ENCODE measurements at places on chromosomes 2 and 18.

GRCh38 chr2:11397513-11397912, 53.1 kb upstream of the ROCK2 start:
- no peak for DNase-seq
- H3K27ac ChIP-seq: no peak overlapping the region
- H3K36me3 ChIP-seq: no peaks in the 10 kb centered on the region
- H3K27me3 ChIP-seq: no peaks in the 10 kb centered on the region

DNA sequence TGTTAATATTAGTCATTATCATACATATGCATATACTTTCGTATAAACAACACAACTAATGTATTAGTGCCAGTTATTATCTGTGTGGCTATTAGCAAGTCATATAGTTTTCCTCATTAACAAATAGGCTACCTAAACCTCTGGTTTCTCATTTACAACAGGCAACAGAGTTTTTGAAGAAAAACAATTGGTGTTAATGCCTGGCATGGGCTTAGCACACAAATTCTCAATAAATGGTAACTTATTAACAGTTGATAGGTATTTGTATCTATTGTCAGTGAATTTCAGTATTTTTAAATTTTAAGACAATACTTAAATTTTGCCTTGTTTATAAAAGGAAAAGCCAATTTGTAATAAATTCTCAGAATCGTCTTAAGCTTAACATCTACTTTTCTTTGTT, 182.5 kb downstream of the PMAIP1 start:
- no peak for DNase-seq
- H3K4me3 ChIP-seq: no peak overlapping the region
- no peaks in the 10 kb centered on the region for H3K4me1 ChIP-seq
- H3K27me3 ChIP-seq: no peaks in the 10 kb centered on the region
- no peak overlapping the region for H3K27ac ChIP-seq
- no peaks in the 10 kb centered on the region for H3K36me3 ChIP-seq

- H3K4me3 ChIP-seq: no peak overlapping the region
- H3K27me3 ChIP-seq: no peaks in the 10 kb centered on the region
- DNase-seq: no peak
- H3K4me1 ChIP-seq: no peaks in the 10 kb centered on the region
Measured at GRCh38 chr2:188610827-188611226, 319.2 kb downstream of the GULP1 start.

- H3K36me3 ChIP-seq: peaks cover 76% of the 10 kb centered on the region
- no peaks in the 10 kb centered on the region for H3K27me3 ChIP-seq
- H3K4me3 ChIP-seq: no peak overlapping the region
- DNase-seq: no peak
Measured at GRCh38 chr2:98539056-98539735, 69.1 kb downstream of the COA5 start.

DNA sequence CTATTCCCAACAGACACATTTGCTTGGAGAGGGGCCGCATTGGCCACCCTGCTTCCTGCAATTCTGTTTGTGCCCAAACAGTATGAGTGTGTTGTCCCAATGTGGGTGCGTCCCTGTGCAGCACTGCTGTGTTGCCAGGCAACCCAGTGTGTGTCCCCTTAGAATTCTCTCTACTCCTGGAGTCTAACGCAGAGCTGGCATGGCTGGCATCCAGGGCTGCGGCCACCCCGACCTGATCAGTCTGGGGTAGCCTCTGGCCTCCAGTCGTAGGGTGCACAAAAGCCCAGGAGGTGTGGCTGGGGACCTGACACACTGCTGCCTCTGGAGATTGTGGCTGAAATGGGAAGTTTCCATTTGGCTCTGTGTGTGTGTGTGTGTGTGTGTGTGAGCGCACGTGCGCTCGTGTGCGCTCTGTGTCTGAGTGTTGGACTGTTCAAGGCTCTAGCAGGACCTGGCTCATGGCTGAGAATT, 48.0 kb downstream of the TEX44 start:
- no peaks in the 10 kb centered on the region for H3K36me3 ChIP-seq
- no peak overlapping the region for H3K27ac ChIP-seq
- H3K27me3 ChIP-seq: no peaks in the 10 kb centered on the region
- DNase-seq: no peak
- peaks cover 26% of the 10 kb centered on the region for H3K4me1 ChIP-seq

GRCh38 chr18:35514283-35514682, 16.5 kb upstream of the INO80C start:
- no peak overlapping the region for H3K27ac ChIP-seq
- no peak overlapping the region for H3K4me3 ChIP-seq
- DNase-seq: no peak
- H3K4me1 ChIP-seq: no peaks in the 10 kb centered on the region
